ENCODE measurements at places on chromosomes 3 and 15. TPM values are rescaled to one million over a fixed set of nuclear protein-coding genes. Genes with fewer than 3 reads are reported as not detected.
A peak's percentile ranks its signal among the peaks of the same experiment; 100 is the strongest.

Gene SIDT1
- total RNA-seq, result not detected

DNA sequence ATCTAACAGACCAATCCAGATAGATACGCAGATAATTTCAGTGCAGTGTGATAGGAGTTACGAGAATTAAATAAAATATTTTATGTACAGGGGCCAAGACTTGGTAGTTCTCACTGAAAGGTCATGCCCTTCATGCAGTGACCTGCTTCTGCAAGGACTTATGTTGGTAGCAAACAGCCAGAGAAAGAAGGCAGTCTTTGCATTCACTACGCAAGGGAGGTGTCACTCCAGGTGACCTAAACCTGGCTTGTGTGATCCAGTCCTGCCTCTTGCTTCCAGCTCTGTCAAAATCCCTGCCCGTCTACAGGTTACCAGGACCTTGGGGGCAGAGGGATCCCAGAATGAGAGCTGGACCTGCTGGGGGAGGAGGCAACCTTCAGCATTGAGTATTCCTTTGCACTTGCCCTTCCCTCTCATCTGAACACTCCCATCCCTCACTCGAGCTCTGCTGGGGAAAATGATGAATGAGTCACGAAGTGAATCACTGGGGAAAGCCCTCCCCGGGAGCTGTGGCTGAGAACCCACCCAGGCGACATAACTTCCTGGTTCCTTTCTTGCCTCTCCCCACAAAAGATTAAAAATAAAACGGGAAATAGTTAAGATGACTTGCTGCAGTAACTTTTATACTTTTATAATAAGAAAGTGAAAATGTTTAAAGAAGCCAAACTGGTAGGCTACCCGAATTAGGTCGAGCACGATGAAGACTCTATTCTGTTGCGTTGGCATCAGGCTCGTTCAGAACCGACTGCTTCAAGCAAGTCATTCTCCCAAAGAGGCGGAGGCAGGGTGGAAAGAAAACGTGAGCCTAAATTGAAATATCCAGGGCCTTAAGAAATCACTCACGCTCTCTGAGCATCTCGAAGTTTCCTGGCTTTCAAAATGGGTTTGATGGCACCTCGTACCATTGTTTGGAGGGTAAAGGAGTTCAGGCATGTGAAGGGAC lies 216.1 kb downstream of the SLCO3A1 start:
- DNase-seq, result peak; percentile 46

GRCh38 chr3:104855702-104856101 lies 511.0 kb upstream of the ALCAM start:
- DNase-seq, result no peak

Gene LRTM1
- not detected for total RNA-seq

DNA sequence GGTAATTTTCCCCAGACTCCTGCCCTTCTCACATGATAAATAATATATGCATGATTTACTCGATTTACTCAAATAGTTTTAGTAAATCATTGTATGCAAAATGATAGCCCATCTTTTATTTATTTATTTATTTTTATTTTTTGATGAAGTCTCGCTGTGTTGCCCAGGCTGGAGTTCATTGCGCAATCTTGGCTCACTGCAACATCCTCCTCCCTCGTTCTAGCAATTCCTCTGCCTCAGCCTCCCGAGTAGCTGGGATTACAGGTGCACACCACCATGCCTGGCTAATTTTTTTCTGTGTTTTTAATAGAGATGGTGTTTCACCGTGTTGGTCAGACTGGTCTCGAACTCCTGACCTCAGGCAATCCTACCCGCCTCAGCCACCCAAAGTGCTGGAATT lies 343.8 kb upstream of the PLSCR5 start:
- no peak for DNase-seq

Gene CCR9
- total RNA-seq, result not detected

Gene RHCG
- total RNA-seq, result 0.14 TPM

DNA sequence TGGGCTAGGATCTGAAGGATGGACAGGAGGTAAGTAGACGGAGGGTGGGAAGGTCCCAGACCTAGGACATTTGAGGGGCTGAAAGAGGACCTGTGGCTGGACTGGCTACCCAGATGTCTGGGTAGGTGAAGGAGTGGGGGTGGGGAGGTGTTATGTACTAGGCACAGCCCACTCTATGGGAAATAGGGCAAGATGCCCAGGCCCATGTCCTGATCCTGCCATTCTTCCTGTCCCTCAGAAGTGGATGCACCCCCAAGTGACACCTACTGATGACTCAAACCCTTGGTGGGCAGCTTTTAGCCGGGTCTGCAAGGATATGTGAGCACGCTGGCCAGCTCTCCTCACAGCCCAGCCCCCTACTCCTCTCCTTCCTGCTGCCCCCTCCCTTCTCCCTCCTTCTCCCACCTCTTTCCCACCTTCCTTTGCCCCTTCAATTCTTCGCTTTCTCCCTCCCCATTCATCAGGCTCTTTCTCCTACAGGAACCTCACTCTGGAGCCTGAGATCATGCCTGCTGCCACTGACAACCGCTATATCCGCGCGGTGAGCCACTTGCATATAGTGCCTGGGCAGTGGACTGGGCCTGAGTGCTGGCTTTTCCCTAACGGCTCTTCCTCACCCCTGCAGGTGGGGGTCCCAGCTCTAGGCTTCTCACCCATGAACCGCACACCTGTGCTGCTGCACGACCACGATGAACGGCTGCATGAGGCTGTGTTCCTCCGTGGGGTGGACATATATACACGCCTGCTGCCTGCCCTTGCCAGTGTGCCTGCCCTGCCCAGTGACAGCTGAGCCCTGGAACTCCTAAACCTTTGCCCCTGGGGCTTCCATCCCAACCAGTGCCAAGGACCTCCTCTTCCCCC lies 5.2 kb downstream of the ACY1 start:
- DNase-seq, result no peak

GRCh38 chr3:74347563-74348268 lies 266.7 kb downstream of the CNTN3 start:
- no peak for DNase-seq

Gene SI
- total RNA-seq, result not detected

- no peak for DNase-seq
Measured at GRCh38 chr3:119630128-119630879, 30.1 kb downstream of the POPDC2 start.

- DNase-seq, result no peak
Measured at GRCh38 chr3:123021388-123021787, 6.2 kb downstream of the SEMA5B start.

- no peak for DNase-seq
Measured at GRCh38 chr15:51121631-51122225, 27.0 kb upstream of the TNFAIP8L3 start.

Gene EPHA6
- total RNA-seq, result 7.3 TPM

- DNase-seq, result no peak
Measured at GRCh38 chr3:136817448-136817847, 1.5 kb upstream of the SLC35G2 start.

DNA sequence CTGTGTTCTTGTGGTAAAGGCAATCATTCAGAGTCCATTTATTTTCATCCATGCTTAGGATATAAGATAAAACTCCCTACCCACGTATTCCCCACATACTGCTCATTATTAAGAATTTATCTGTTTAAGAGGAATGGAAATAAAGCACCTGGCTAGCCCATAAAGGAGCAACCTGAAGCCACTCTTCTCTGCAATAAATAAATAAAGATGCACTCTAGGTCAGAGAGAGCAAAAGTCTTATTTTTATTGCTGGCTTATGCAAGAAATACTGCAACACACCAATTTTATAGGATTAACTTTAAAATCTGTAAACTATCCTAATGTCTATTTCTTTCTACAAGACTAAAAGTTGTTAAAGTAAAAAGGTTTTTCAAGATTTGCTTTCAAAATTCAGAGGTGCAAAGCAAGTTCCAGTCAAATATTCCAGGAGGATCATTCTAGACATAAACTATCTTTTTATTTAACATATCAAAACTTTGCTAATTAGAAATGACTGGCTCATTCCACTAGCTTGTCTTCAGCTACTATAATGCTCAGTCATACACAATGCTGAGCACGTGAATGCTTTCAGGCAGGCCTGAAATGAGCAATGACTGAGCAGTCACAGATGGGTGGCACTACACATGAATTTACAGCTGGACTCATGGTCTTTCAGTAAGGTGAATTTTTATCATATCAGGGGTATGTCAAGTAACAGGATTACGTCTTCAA lies 7.1 kb downstream of the TJP1 start:
- no peak for DNase-seq

- no peak for DNase-seq
Measured at GRCh38 chr3:176274161-176274560, 923.1 kb downstream of the TBL1XR1 start.

Gene PGBD4
- total RNA-seq, result 1.4 TPM

- no peak for DNase-seq
Measured at GRCh38 chr15:94086341-94086740, 145.0 kb upstream of the MCTP2 start.

DNA sequence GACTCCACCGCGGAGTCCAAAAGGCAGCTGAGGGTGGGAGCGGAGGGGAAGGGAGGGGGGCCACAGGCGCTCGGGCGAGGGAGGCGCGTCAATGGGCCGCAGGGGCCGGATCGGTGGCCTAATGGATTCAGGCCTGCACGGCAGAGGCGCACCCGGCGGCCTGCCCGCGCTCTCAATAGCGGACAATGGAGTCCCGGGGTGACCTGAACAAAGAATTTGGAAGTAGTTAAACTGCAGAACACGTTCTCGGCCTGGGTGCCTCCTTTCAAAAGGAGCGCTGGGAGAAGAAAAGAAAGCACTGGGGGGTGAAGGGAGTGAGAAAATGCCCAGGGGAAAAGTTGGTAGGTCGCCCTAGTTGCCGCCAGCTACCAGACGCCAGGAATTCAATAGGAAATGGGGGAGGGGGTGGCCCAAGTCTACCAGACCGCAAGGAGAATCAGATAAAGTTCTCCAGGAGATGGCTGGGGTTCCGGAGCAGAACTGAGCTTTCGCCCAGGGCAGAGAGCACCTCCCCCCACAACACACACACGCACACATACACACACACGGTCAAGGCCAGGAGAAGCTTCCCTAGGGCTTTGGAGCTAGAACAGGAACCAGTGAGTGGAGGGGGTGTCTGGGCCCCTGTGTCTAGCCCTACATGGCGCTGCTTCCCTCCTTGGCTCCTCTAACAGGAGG lies 25.8 kb upstream of the POLG start:
- no peak for DNase-seq

- no peak for DNase-seq
Measured at GRCh38 chr3:41346698-41347270, 147.5 kb downstream of the CTNNB1 start.

DNA sequence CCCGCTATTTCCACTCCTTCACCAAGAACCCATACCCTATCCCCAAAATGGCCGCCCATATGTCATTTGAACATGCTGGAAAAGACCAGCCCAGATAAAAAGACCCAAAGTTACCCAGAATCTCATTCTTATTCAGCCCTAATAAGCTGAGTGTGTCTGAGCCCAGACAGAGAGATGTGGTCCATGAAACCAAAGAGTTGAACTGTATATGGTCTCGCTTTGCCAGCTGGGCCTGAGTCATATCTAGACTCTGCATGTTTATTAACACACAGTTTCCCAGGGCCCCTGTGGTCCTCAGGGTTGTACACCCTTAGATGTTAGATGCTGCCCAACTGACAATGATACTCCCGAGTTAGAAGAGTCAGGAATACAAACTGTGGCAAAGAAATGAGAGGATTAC lies 201.9 kb upstream of the STRIT1 start:
- no peak for DNase-seq

GRCh38 chr3:119582178-119582577 lies 2.9 kb downstream of the ADPRH start:
- no peak for DNase-seq

DNA sequence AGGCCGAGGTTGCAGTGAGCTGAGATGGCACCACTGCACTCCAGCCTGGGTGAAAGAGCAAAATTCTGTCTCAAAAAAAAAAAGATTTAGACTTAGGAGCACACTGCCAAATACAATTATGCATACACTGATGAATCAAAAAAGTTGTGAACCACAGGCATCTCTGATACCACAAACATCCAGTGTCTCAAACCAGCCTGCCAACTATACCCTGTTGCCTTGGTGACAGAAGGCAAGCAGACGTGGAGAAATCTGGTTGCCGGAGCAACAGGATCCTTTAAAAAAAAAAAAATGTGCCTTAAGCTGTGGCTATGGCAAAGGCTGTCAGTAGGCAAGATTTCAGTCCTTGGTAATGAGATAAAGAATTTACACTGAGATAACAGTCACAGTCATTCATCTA lies 202.3 kb downstream of the NEK10 start:
- DNase-seq, result no peak

DNA sequence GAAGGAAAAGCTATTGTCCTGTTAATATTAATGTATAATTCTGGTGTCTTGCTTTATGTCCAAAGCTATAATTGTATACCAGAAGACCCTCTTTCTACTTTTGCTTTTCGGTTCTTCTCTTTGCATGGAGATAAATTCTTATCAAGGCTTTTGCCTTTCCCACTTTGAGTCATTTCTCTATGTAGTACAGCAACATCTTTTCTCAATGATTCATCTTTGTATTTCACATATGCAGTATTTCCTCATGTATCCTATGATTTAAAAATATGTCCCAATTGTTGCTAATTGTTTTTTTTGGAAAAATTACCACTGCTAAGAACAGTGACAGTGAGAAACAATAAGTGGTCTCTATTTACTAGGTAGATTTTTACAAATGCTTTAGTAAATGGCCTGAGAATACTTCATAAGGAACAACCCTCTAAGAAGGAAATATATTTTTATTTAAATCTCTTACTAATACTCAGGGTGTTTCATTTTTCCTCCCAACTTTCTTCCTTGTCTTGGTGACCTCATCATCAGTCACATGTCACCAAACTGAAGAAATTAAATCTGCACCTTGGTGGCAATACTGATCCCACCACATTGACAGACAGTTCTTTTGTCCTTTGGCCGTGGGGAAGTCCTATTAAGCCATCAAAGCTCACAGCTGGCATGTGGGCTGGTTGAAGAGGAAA lies 290.6 kb downstream of the SATB1 start:
- DNase-seq, result no peak

DNA sequence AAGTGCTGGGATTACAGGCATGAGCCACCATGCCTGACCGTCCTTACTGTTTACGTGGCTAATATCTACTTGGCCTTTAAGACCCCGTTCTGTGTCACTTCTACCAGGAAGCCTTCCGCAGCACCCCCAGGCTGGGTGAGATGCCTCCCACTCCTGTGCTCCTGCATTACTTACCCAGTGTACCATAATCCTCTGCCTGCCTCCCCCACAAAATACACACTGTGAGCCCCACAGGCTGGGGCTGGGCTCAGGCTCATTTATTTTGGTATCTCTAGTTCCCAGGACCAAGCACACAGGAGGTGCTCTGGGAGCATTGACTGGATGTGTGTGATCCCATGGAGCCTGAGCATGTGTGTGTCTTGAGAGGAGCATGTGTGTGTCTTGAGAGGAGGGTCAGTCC lies 14.9 kb downstream of the MRAS start:
- DNase-seq, result no peak

- no peak for DNase-seq
Measured at GRCh38 chr15:70932397-70932796, 39.8 kb downstream of the LRRC49 start.

DNA sequence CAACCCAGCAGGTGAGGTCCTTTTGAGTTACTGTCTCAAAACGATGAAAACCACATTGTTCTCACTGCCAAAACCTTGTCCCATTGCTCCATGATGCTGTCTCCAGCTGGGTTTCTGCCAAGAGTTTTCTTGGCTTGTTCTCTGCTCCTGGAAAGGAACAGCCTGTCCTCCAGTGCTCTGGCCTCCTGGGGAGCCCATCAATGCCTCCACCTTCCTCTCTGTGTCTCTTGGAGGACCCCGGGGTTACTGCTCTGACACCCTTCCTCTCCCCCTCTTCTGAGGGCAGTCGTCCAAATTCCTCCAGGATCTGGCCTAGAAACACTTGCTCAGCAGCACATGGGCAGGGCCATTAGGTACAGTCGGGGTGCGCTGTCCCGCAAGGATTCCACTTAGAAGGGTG lies 63.9 kb upstream of the RGMA start:
- peak; percentile 84 for DNase-seq

Gene NR1I2
- not detected for total RNA-seq
